ENCODE measurements at places on chromosomes 6 and 20. TPM values are rescaled to one million over a fixed set of nuclear protein-coding genes. Genes with fewer than 3 reads are reported as not detected.

Gene TEAD3
- total RNA-seq = 0.23 TPM

Gene ESR1
- total RNA-seq = 0.23 TPM

Gene PIGT
- total RNA-seq = 70.6 TPM

Gene NKX2-2
- total RNA-seq = not detected
